A549 treated with CORT108297 at 1 μM for 4 hours (cell line): ENCODE measurements at places on chromosomes 7 and 10. TPM values are rescaled to one million over a fixed set of nuclear protein-coding genes. Genes with fewer than 3 reads are reported as not detected.

Gene AKR1C4
- 0.22 to 0.42 TPM (median 0.30 TPM) in 5 replicates for total RNA-seq

Gene PAPOLB
- total RNA-seq = not detected in 5 replicates

Gene PDZD7
- 0.48 to 1.4 TPM (median 0.92 TPM) in 5 replicates for total RNA-seq

Gene APBB1IP
- 8.7 to 9.4 TPM (median 9.1 TPM) in 5 replicates for total RNA-seq

Gene UBE3C
- total RNA-seq = 54.7 to 70.1 TPM (median 66.6 TPM) in 5 replicates

Gene HECTD2
- total RNA-seq = 3.0 to 4.4 TPM (median 3.8 TPM) in 5 replicates

Gene DRGX
- 0.06 to 0.09 TPM in 2 of 5 replicates, not detected in the others for total RNA-seq
